GM12892 (cell line): ENCODE measurements at places on chromosomes 1 and 21.

- no peak for DNase-seq
Observed at GRCh38 chr1:10586125-10586524, 111.4 kb downstream of the PEX14 start.

GRCh38 chr1:179826626-179827280 is 50.9 kb downstream of the TOR1AIP2 start:
- DNase-seq = no peak

GRCh38 chr1:96281491-96281890 is 440.1 kb upstream of the PTBP2 start:
- no peak for DNase-seq

DNA sequence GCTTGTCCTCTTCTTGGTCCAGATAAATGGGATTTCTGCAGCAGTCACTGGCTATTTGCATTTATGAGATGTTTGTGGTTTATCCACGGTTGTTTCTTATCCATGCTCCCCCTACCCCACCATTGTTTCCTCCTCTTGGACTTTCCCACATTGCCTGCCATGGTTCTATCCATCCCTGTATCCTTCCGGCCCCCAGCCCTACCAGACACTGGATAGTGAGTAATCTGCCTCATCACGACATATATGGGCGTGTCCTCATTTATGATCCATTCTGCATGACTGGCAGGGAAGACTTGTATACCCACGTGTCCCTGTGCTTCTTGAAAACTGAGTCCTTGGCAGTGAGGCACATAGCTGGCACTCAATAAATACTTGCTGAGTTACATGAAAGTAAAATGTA is 40.1 kb downstream of the CACNA1S start:
- no peak for DNase-seq

DNA sequence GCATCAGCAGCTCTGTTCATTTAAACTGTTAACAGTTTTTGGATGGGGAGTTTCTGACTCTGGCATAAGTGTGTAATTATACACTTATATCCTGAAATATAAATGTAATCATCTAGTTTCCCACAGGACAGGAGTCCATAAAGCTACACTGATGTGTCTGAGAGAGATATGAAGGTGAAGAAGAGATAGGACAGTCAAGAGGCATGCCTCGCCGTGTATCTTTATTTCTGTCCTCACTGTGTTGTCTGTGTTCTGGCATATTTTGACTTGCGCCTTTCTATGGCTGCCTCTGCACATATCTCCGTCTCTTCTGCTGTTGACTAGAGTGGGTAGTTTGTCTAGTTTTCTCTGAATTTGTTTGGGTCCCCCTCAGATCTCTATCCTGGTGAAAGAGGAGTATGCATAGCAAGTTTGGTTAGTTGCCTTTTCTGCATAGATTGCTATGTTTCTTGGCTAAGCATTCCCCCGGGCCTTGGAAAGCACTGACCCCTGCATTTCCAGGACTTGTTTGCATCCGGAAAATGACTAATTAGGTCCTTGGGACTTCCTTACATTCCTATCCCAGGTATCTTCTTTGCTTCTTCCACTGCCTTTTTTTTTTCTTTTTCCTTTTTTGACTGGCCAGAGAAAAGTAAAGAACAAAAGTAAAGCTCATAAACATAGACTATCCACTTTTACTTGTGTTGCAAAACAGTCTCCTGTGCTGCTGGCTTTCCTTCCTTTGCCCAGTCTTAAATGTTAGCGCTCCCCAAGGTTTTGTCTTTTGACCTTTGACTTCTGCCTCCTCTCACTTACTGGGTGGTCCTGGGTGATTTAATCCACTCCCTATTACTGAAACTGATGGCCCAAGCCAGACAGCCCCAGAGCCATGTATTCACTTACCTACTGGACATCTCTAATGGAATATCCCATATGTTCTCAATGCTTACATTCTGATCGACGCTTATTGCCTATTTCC is 27.6 kb upstream of the CNN3 start:
- DNase-seq = no peak

DNA sequence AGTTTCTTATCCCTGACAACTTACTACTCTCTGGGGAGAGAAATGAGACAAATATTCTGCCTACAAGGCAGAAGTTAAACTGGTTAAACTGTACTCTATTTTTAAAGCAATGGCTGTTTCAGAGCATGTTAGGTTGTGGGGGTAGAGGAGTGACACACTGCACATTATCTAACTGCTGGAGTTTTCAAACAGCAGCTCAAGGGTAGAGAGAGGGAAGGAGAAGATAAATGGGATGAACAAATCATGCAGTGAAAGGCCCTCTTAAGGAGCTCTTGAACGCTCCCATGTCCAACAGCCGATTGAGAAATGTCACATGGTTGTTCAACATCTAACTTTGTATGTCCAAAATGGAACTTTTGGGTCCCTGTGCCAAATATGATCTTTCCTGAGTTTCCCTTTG is 14.0 kb upstream of the IFI44L start:
- no peak for DNase-seq

DNA sequence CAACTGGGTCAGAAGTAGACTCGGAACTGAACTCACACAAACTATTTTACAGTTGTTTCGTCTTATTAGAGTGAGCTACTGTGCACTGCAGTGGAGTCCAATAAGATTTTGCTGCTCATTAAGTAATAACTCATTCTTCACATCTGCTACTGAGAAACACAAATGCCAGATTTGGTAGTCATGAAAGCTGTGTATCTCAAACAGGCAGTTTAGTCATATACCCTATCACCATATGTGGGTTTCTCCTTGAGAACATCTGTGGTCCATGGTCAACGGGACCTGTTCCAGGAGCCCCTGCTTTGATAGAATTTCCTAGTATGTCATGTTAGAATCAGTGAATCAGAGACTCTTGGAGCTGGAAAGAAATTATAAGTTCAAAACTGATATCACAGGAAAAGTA is 60.4 kb downstream of the ALG14 start:
- no peak for DNase-seq

DNA sequence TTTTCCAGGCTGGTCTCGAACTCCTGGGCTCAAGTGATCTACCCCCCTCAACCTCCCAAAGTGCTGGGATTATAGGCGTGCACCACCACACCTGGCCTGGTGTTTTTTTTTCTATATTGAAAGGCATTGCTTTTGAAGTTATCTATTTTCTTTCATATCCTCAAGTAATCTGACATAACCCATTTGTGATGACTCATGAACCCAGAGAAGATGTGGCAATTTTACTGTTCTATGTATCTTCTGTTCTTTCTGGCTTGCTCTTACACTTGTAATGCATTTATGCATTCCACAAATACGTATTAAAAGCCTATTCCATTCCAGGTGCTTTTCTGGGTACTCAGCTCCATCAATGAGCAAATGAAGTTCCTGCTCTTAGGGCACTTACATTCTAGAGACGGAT is 29.9 kb upstream of the ERRFI1 start:
- no peak for DNase-seq

DNA sequence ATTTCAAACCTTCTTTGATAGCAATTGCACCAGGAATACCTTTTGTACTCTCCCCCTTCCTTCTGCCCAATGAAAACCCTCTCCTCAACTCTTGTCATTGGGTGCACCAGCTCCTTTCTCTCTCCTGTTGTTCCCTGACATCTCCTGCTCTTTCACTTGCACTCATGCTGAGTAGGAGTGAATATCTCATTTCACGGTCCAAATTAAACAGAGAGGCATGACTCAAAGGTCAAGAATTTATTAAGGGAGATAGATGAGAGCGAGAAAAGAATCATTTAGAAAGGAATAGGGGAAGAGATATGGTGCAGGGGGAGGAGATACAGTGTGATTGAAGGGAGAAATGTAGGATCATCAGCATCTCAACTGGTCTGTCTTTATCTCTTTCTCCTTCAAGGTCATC is 22.1 kb downstream of the AIM2 start:
- no peak for DNase-seq

DNA sequence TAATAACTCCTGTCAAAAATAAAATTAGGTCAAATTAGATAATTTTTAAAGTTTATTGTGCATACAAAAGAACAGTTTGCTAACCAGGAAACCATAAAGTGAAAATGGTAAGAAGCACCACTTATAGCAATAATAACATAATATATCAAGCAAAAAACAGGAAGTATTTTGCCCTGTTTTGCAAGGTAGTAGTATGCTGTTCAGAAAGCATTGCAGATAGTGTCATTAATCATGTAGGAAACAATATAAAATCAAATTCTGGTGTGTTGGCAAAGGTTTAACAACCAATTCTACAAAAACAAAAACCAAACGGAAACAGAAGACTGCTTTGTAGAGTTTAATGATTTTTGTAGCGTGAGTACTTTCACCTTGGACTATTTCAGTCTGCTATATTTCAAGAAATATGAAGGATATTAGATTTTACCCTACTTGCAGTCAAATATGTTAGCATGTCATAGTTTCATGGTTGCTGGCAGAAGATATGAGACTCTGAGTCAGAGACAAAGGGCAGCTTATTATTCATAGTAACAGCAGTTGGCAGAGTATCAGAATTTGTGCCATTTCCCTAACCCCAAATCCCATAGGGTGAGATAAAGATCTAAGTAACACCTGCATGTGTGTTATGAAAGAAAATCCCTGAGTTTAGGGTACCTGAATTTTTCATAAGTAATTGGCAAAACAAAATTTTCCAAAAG is 729.0 kb upstream of the BRINP3 start:
- no peak for DNase-seq
